ENCODE measurements at places on chromosomes 16 and 17.

DNA sequence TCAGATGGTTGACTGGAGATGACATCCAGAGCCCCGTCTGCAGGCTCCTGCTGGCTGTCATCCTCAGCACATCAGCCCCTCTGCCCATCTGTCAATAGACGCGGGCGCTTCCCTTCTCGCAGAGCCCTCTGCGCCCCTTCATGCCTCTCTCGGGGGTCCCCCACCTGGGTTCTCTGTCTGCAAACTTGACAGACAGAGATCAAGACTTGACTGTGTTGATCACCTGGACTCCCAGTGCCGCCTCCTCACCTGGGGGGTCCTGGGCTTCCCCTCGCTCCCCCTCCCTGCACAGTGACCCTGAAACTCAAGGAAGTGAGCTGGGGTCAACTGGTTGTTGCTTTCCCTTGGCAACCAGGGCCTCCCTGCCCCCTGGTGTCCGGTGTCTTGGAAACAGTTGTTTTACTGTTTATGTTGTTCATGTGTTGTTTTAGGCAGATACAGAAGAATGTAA lies 31.9 kb downstream of the RNF213 start:
- DNase-seq = no peak

DNA sequence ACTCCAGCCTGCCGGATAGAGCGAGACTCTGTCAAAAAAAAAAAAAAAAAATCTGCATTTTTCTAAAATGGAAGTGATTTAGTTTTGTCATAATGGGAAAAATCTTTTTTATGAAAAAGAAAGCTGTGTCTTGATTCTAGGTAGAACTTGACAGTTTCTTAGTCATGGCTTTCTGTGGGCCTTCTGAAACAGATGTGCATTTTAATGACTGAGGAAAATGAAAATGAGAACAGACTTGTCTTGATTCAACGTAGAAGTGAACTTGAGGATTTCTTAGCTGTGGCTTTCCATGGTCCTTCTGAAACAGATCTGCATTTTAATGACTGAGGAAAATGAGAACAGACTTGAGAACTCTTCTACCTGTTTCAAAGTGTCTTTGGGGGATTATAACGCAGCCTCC lies 171.7 kb downstream of the VPS53 start:
- no peak for DNase-seq

DNA sequence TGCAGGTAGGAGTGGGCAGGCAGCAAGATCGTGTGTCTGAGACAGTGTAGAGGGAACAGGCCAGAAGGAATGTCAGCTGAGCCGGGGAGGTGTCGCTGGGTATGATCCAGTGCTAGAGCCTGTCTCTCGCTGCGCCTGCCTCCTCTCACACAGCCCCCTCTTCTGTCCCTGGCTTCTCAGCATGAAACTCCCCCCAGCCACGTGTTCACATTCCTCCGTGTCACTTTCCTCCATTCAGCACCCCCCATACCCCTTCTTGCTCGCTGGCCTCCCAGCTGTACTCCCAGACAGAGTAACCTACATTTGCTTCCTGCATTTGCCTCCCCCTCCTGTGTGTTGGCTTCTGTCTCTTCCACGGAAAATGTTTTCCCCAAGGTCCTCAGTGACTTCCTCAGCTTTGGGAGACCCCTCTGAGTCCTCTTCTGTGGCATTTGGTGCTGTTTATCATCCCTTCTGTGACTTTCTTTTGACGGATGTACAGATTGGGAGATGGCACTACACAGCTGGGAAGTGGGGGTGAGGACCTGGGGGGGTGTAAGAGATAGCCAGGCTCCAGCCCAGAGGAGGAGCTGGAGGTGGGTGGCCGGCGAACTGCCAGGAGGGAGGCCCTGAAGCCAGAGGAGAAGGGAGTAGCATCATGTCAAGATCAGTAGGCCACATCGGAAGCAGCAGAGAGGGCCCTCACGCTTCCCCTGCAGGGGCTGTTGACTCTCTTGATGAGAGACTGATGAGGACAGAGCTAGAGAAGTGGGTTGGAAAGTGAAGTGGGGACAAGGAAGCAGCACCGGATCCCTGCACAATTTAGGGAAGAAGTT lies 19.2 kb downstream of the SGF29 start:
- DNase-seq = peak; percentile 62

DNA sequence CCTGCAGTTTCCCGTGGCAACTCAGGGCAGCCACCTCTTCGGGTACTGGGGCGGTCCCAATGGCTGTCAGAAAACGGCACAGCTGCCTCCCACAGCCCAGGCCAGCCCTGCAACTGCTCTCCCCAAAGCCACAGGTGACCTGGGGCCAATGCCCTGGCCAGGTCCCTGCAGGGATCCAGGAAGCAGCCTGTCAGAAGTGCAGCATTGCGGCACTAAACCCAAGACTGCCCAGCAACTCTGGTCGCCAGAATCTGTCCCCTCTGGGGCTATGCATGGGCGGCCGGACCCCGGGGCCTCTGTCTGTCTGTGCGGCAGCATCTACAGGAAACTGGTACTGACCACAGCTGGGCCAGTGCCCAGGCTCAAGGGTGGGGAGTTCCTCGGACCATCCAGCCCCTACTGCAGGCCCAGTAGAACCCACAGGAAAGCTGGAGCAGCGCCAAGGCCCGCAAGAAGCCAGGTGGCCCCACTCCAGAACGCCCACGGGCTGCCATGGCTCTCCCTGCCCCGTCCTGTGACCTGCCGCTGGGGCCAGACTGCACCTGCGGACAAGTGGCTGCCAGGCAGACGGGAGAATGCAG lies 5.5 kb downstream of the CYBC1 start:
- no peak for DNase-seq

DNA sequence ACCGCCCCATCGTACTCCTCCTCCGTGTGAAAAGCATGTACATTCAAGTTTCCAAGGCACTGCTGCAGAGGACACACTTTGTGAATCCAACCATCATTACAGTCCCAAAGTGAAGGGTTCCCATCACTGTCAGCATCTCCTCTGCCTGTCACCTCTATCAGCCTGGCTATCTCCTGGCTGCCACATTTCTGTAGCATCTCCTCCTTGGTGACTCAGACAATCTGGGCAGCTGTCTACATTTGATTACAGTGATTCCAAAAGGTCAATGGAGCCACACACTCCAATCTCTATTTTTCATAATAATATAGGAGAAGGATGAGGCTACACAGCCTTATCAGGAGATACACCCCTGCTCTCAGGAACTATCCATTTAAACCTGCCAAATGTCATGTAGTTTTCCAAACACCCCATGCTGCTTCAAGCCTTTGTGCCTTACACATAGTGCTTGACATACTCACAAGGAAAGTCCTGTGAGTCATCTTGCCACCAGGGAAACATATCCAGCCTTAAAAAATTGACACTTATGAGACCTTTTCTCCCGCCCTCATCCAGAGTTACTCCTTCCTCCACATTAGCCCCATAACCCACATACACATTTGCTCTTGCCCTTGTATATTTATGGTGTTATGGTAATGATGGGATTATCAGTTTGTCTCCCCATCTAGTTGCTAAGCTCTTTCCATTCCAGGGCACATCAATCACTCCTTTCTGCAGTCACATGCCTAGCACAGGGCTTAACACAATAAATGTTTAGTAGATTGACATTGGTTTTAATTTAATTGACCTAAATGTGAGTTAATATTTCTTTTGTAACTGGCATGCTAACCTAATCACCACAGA lies 250.1 kb upstream of the CDH5 start:
- no peak for DNase-seq

- no peak for DNase-seq
Measured at GRCh38 chr16:52050418-52050817, 496.5 kb downstream of the TOX3 start.
